Fibroblast of skin of left biceps (primary cell): ENCODE measurements at places on chromosomes 12 and 14.
A peak's percentile ranks its signal among the peaks of the same experiment; 100 is the strongest.

GRCh38 chr14:36915081-36915480 is 253.4 kb downstream of the PAX9 start:
- no peak for DNase-seq

- DNase-seq, result no peak
These were observed 118.2 kb downstream of the SCARB1 start for GRCh38 chr12:124745465-124745890.

DNA sequence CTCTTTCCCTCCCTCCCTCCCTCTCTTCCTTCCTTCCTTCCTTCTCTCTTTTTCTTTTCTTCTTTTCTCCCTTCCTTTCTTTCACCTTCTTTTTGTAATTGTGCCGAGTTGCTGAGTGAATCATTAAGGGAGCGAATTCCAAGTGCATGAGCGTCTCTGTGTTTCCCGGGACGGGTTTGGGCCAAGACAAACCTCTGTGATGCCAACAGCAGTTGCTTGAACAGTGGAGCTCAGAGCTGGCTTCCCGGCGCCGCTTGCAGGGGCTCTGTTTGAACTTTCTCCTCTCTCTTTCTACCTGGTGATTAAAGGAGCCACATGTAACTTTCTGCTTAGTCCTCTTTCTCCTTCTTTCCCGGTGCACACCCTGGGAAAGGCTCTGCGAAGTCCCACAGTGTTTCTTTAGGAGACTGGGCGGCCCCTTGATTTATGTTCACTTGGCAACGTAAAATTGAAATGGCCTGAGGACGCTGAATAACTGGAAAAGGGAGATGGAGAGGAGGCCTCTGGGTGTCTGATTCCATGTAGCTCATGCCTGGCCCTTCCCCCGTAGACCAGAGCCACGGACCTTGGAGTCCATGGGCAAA is 33.7 kb upstream of the MAP1LC3B2 start:
- DNase-seq, result peak; percentile 84

DNA sequence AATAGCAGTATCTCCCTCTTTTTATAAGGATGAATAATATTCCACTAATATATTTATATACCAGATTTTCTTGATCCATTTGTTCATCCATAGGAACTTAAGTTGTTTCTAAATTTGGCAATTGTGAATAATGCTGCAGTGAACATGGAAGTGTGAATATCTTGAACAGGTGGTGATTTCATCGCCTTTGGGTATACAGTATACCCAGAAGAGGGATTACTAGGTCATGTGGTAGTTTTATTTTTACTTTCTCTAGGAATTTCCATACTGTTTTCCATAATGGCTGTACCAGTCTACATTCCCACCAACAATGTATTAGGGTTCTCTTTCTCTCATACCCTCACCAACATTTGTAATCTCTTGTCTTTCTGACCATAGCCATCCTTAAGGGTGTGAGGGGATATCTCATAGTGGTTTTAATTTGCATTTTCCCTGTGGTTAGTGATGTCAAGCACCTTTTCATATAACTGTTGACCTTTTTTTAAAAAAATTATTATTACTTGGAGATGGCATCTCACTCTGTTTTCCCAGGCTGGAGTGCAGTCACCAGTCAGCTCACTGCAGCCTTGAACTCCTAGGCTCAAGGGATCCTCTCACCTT is 20.5 kb downstream of the PPHLN1 start:
- no peak for DNase-seq

DNA sequence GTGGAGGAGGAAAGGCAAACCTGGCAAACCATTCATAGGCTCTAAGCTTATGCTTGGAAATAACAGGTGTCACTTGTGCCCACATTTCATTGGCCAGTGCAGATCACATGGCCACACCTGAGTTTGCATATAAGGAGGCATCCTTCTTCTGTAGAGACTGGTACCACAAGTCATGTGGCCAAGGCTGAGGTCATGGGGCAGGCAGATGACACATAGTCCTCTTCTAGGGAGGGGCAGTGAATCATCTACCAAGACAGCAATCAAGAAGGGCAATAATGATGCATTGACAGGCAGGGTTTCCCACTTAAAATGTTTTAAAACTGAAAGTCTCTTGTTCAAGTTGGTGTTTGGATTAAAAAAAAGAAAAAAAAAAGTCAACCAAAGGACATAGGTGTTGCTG is 77.3 kb downstream of the DAAM1 start:
- DNase-seq, result no peak

GRCh38 chr14:80942191-80942600 is 658 bp upstream of the CEP128 start:
- DNase-seq, result no peak
